ENCODE measurements at places on chromosomes 1 and 21.

- DNase-seq = no peak
Measured at GRCh38 chr1:247966532-247967204, 1.6 kb downstream of the OR2AK2 start.

DNA sequence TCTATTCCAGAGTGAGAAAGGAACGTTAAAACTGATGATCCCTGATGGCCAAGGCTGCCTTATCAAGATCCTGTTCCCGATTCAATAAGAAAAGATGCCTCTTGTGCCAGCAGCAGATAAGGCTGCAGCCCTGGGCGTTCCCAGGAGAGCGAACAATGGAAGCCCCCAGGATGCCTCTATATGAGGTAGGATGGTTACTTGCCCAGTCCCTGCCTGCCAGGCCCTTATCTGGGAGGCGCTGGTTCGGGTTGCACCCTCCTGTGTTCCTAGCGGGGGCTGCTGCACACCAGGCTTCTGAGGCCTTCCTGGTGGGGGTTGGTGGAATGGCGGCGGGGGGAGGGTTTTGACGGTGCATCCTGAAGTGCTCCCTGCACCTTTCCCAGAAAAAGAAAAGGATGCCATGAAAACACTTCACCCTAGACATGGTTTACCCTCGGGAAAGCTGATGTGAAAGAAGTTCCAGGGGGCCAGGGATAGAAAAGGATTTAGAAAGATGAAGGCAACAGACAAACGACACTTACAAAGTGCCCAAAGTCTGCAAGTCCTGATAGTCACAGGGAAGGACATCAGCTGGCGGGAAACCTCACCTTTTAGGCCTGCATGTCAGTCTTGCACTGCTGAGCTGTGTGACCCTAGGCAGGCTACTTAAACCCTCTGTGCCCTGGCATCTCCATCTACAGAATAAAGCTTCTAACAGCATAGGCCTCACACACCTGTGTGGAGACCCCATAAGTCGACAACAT is 100.3 kb downstream of the KCNJ15 start:
- DNase-seq = no peak

GRCh38 chr1:23515905-23516304 is 15.1 kb downstream of the E2F2 start:
- no peak for DNase-seq

DNA sequence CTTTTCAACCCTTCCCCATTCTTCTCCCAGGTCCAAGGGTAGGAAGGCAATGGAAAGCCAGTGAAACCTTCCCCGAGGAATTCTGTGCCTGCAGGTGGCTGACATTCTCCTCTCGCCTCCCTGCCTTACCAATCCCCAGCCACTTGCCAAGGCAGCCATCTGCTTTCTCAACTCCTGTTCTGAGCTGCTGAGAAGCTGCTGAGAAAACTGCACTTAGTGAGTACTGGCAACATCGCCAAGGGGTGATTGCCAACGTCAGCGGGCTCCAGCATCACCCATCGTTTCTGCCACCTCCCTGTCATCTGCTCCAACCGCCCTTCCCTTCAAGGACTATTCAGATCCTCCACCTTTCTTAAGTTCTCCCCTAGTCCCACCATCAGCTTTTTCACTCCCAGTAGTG is 106.0 kb downstream of the PTPRU start:
- no peak for DNase-seq

DNA sequence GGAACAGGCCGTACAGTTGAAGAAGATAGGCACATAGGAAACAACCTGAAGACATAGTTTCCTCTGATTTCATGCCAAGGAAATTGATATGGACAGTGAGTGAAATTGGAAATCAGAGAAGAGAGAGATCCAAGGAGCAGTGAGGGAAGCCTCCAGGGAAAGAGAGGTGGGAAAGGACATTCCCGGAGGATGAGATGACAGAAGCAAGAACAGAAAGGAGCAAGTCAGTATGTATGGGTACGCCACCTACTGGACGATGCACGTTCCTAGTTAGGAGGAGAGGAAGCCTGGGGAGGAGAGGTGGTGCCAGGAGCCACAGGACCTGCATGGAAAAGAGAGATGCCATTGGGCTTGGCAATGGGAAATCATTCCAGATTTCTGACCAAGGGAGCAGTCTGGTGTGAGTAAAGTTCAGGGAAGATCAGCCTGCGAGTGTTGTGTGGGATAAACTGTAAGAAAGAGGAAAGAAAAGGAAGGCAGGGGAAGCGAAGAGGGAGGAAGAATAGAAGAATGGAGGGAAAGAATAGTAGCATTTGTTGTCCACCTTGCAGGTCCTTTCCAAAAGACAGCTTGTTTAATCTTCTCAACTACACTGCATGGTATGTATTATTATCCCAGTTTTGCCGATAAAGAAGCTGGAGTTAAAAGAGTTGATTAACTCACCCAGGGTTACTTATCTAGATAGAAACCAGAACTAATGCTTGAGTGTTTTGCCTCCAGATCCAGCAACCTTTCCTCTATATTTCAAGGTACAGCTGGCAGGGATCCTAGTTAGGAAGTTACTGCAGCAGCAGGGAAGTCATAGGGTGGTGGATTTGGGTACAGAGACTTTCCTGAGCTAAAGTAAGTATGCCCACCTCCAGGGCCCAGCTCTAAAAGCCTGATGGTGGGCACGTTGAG is 27.4 kb downstream of the C1orf116 start:
- DNase-seq = peak; percentile 40

GRCh38 chr21:36965720-36966065 is 776 bp downstream of the HLCS start:
- DNase-seq = no peak

- no peak for DNase-seq
Measured at GRCh38 chr1:1275836-1276235, 2.2 kb upstream of the UBE2J2 start.

GRCh38 chr1:74791491-74791890 is 58.5 kb downstream of the TYW3 start:
- no peak for DNase-seq

- no peak for DNase-seq
Measured at GRCh38 chr1:153649863-153650235, 8.7 kb upstream of the SNAPIN start.

GRCh38 chr1:21664806-21665588 is 4.2 kb downstream of the RAP1GAP start:
- DNase-seq = peak; percentile 3
